ENCODE measurements at places on chromosomes 6 and 20. TPM values are rescaled to one million over a fixed set of nuclear protein-coding genes. Genes with fewer than 3 reads are reported as not detected.

DNA sequence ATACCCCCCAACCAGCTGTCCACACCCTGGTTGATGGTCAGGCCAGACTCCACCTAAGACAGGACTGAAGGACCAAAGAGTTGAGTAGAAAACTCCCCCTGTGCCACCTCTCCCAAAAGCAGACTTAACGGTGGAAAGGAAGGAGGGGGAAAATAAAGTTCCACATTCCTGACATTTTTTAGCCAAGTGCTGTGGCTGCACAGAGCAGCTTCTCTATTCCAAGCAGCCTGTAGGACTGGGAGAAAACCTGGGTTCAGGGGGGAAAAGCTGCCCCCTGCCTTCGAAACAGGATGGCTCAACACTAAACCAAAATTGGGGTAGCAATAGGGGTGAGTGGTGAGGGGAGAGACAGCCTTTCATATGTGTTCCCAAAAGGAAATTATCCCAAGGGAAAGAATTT is 3.6 kb downstream of the TRAM2 start:
- no peak for DNase-seq

DNA sequence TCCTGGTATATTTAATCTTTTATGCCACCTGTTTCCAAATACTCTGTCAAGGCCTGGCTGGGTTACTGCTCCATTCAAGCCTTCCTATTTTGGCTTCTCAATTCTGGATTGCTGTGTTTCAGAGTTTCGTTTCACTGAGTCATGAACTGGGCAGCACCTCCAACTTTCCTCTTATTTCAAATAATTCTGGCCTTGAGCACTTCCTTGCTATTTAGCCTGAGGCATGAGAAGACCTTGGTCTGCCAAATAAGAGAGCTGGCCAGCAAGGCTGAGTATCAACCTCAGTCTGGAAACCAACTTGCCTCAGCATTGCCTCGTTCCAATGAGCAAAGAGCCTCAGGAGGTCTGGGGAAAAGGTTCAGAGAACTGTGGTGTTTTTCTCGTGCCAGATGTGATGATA is 66.6 kb downstream of the TNFAIP3 start:
- no peak for DNase-seq

GRCh38 chr20:11780765-11781369 is 136.8 kb upstream of the BTBD3 start:
- DNase-seq: no peak

DNA sequence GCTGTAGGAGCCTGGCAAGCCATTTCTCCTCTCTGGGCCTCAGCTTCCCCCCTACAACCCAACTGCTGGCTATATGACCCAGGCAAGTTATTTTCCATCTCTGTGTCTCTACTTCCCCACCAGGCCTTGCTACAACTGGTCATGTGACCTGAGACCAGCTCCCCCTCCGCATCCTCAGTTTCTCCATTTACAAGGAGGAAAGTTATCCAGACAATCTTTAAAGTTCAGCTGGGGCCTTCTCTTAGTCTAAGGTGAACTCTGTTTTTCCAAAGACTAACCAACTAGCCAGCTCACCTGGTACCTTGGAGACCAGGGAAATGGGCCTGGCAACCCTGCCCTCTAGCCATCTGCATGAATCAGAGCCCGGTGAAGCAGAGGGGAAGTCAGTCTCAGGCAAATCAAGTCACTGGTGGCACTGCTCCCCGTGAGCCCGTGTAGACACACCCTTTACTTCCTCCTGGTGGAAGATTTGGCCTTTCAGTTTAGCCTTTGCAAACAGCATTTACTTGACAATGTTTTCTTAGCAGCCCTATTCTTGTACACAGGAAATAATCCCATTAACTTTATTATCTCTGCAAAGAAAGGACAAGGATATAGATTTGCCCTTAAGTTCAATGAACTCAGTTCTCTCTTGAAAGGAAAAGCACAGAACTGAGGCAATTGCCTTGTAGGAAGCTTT is 157.7 kb downstream of the VEGFA start:
- no peak for DNase-seq

DNA sequence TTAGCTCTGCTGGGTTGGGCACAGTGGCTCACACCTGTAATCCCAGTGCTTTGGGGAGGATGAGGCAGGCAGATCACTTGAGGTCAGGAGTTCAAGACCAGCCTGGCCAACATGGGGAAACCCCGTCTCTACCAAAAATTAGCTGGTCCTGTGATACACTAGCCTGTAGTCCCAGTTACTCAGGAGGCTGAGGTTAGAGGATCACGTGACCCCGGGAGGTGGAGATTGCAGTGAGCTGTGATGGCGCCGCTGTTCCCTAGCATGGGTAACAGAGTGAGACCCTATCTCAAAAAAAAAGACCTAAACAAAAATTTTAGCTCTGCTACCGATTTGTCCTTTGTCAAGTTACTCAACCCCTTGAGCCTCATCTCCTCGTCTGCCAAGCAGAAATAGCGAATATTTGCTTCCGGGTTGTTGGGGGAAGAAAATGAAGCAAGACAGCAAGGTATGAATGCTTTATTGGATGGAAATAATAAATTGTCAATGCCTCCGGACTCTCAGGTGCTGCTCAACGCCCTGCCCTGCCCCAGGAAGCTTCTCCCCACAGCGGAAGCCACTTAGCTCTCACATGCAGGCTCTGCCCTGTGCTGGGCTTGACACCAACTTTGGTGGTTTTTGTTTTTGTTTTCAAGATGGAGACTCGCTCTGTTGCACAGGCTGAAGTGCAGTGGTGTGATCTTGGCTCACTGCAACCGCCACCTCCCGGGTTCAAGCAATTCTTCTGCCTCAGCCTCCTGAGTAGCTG is 24.9 kb upstream of the ITCH start:
- DNase-seq: no peak

- no peak for DNase-seq
Measured at GRCh38 chr6:158020811-158021210, 39.1 kb downstream of the SYNJ2 start.

DNA sequence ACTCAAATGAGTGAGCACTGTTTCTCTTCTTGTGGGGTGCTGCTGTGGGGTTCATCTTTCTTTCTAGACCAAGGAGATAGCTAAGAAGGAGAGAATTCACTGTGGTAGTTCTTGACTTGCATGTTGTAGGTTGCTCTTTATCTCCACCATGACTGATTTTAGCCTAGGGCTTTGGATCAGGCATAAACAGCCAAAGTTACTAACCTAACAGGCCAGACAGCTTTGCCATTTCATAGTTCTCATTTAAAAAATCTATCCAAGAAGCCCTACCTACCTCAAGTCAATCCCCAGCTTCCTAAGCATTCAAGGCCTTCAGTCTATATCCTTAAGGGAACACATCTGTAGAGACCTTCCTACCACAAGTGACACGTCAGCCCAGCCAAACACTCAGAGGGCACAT is 107.9 kb upstream of the CARMIL1 start:
- no peak for DNase-seq

DNA sequence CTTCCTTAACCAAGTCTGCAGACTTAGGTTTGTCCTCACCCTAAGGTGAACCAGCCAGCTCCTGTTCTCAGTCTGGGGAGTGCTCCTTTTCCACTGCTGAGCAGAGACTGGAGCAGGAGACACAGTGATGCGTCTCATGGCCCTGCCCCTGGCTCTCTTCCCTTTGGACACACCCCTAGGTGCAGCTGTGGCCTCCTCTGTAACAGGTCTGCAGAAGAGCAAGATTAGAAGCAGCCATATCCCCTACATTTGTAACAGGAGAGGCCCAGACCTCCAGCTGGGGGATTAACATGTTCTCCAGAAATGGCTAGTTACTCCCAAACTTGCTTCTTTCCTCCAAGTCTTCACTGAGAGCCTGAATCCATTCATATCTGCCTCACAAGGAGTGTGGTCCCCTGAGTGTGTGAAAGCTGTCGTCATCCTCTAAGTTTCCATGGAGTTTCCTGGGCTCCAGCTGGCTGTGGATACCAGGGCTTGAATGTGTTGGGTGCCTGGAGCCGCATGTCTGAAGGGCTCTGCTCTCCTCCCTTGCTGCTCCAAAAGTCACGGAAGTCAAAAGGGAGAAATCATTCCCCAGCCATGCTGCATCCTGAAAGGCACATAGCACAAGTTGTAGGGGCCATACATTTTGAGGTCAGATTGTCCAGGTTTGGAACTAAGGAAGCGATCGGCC is 57.7 kb downstream of the PPP1R14C start:
- no peak for DNase-seq

DNA sequence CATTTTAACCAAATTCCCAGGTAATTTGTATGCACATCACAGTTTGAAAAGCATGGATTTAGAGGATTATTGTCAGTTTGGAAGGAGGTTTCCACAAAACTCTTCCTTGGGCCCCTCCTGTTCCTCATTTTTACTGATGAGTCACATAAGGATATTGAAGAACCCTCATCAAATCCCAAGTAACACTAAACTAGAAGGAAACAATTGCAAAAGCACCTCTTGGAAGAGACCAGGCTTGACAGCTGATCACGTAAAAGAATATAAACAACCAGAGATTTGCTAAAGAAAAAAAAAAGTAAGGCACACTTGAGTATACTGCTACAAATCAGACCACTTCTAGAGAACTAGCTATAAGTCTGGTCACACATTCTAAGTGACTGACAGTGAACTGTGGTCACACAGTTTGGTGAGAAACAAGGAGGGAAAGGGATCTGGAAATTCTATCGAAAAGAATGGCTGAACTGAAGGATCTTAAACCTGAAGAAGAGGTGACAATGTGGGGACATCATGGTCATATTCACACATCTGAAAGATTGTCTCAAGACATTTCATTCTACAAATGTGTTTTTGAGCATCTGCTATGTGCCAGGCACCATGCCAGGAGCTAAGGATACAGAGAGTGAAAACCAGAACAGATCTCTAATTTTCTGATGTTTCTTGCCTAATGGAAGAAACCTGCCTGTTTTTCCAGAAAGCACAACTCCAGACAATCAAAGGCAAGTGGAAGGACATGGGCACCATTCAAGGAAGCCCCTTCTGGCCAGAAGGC is 24.1 kb downstream of the ZHX3 start:
- DNase-seq: no peak

DNA sequence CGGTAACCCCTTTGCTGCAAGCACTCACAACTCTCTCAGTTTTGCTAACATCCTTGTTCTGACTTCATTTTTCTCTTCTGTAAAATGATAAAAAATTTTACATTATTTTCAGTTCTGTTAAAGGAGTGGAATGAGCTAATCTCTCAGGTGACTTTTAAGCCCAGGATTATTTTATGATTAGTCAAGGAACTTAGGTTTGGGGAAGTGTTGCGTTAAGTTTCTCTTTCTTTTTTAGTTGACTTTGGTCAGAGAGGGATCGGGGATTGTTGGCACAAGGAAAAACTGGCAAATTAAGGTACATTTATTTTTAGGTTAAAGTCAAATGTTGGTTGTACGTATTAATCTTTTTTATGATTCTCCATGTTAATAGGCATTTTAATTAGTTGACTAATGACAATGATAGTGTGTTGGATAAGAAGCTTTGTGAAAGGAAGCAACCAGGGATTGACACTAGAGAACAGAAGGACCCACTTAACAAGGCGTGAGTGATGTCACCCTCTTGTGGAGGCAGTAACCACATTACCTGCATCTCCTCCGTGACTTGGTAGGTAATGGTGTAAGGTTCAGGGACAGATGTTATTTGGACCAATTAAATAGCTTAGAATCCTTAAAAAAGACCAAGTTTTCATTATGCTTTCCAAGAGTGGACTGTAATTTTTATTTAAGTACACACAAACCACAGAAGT is 31.6 kb downstream of the CD83 start:
- DNase-seq: no peak

GRCh38 chr20:58906894-58907293 is 54.4 kb downstream of the GNAS start:
- no peak for DNase-seq

- no peak for DNase-seq
Measured at GRCh38 chr6:137106183-137106582, 61.4 kb upstream of the IL20RA start.

- DNase-seq: no peak
Measured at GRCh38 chr20:45104786-45105185, 3.9 kb upstream of the KCNS1 start.

- DNase-seq: no peak
Measured at GRCh38 chr6:121645100-121645745, 209.8 kb downstream of the GJA1 start.

DNA sequence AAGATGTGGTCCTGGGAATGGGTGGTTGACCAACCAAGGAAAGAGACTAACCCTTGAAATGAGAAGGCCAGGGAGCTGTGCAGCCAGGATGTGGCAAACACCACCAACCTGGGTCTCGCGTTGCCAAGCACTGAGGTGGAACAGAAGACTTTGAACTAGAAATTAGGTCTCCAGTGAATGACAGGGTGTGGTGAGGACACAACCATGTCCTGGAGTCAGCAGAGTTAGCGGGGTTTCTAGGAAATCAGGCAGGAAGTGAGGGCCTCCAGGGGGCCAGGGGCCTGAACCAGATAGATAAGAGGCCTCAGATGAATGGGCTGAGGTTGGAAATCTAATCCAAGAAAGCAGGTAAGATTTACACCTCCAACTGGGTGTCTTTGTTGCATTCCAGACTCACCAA is 353.3 kb upstream of the ARID1B start:
- no peak for DNase-seq

- DNase-seq: no peak
Measured at GRCh38 chr6:72651174-72651573, 29.3 kb downstream of the KCNQ5 start.

DNA sequence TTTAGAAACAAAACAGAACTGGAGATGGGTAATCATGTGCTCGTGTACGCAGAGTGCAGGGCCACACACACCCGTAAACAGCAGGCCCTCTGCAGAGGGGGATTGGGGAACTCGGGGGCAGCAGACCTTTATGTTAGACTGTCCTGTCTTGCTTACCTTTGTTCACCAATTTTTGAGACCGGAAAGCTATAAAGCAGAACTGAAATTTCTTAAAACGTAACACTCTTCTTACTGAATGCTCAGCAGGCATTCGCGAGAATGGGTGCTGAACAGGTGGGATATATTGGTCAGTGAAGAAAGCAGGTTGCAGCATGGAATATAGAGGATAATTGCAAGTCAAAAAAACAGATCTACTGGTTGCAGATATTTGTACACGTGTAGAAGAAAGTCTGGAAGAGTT is 211.1 kb downstream of the BMP7 start:
- no peak for DNase-seq

- no peak for DNase-seq
Measured at GRCh38 chr6:159086033-159086618, 41.3 kb upstream of the TAGAP start.

DNA sequence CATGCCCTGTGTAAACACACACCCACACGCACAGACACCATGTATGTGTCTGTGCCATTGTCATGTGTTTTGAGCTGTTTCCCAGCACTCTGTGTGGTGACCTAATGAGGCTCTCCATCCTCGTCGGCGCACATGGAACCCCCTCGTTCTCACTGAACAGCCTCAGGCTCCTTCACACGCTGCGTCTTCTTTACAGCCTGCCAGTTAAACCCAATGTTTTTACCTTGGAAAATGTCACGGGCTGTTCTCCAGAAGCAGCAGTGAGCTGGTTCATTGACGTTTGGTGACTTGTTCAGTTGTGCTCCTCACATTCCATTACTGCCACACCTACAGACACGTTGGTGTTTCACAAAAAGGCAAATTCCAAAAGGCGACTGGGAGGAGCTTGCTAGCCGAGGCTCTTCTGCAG is 201.0 kb upstream of the FOXQ1 start:
- DNase-seq: no peak

SDCBP2 gene
- 2.0 TPM for polyA plus RNA-seq

YWHAB gene
- 203 TPM for polyA plus RNA-seq

CDSN gene
- polyA plus RNA-seq: not detected

C20orf144 gene
- 0.32 TPM for polyA plus RNA-seq

FAXC gene
- polyA plus RNA-seq: 4.3 TPM

UBD gene
- 0.90 TPM for polyA plus RNA-seq

ZNF311 gene
- 6.7 TPM for polyA plus RNA-seq

FAM110A gene
- polyA plus RNA-seq: 10.3 TPM

SGK2 gene
- 38.9 TPM for polyA plus RNA-seq

CALHM4 gene
- 0.88 TPM for polyA plus RNA-seq

EPHA7 gene
- polyA plus RNA-seq: 46.5 TPM

Data from renal cortex interstitium (tissue), 15 donors.